ENCODE measurements at places on chromosomes 4 and X.

DNA sequence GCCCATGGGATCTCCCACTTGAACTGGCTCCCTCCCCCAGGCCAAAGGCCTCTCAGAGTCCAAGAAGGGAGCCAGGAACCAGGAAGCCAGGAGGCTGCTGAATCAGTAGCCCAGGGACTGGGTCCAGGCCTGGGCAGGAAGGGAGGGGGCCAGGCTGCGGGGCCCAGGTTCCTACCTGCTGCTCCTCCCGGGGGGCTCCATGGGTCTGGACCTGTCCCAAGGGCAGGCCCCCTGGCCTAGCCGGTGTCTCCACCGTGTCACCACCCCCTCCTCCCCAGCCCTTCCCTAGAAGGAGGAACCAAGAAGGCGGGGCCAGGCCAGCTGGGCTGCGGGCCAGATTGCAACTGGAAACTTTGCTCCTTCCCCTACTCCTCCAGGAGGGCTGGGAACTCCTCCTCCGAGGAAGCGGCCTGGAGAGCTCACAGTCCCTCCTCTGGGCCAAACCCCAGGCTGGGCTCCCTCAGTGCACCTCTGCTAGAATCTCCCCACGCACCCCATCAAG lies at the start of gene IQSEC2:
Gene IQSEC2 (minus strand): TSS at position 264 of the 502 bp plus-strand sequence.
- no peak for DNase-seq

DNA sequence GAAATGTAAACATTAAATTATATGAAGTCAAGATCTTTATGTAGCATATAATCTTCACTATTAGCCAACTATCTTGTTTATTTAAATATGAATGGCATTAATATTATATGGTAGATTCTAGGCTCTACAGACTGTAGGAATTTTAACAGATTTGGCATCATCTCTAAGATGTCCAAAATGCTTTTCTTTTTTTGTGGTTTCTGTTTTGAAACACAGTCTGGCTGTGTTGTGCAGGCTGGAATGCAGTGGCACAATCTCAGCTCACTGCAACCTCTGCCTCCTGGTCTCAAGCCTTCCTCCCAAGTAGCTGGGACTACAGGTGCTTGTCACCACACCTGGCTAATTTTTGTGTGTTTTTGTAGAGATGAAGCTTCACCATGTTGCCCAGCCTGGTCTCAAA lies 76.2 kb downstream of the ELOVL6 start:
- no peak for DNase-seq

DNA sequence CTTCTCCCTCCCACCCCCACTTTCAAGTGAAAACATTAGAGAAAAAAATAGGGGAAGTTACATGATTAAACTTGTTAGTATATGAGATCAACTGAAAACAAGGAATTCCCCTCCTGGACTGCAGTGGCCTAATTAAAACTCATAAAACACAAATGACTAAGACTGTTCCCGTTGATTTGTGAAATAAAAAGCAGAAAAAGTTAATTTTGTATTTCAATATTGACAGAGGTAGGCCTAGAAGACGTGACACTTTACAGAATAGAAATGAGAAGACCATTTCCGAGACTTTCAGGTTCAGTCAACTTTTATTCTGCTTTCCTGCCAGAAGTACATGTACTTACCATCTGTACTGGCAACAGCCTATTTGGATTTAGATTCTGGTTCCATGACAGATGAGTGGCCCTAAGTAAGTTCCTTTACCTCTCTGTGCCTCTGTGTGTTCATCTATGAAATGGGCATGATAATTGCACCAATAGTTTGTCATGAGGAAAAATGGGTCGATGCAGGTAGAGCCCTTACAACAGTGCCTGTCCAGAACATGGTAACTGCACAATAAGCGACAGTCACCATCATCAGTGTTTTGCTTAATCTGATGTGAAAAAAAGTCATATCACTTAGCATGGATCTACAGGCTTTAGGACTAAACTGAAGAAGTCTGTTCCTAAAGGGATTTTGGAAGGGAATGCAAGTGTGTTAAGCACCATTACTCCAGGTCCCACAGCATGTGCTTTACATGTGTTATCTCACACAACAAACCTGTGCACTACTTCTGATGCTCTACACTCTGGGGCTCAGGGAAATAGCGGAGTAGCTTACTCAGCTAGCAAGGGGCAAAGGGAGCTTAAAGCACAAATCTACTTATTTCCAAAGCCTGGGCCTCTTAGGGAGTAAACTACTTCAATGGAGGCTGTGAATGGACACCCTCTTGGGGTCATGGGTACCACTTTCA lies 562.3 kb upstream of the DIPK2B start:
- DNase-seq = no peak

DNA sequence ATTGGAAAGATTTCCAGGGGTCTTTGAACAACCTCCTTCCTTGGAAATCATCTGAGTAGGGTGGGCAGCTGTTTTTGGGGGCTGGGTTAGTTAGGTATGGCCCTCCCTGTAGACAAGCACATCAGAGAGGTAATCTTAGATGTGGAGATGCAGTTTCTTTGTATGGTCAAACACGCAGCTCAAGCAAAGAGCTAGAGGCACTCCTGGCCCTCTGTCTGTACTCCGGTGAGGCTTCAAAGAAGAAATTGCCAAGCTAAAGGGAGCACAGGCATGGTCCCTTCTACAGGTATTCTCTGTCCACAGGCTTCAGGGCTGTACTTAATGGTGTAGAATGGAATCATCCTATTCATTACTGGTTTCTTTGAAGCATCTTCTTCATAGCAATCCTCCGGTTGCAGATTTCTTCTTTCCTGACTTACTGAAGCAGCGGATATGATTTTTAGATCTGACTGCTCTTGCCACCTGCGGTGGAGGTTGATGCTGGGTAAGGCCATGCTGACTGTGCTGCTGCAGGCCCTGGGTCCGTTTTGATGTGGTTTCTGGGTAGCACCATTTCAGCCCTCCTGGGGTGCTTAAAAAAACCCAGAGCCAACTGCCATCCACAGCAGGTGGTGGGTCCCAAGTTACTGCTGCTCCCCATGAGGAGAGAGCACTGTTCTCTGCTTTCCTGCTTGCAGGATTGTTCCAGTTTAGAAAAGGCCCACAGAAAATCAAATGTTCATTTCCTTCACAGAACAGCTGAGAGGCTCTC lies 318.9 kb upstream of the GATB start:
- peak; percentile 23 for DNase-seq

DNA sequence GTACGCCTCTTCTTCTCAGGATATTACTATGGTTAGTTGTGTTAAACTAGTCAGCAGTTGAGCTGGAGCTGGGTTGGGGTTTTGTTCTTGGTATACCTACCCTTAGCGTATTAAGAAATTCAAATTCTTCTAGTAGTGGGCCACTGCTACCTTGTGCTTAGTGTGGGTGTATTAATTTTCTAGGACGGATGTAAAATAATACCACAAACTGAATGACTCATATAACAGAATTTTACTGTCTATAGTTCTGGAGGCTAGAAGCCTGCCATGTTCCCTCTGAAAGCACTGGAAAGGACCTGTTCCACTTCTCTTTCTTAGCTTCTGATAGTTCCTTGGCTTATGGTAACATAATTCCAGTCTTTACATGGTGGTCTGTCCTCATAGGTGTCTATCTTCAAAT lies 1274.7 kb downstream of the ADGRL3 start:
- no peak for DNase-seq

- no peak for DNase-seq
Observed at GRCh38 chr4:101136373-101137370, 210.7 kb downstream of the PPP3CA start.

GRCh38 chrX:111191598-111191997 lies 78.7 kb downstream of the CAPN6 start:
- no peak for DNase-seq

GRCh38 chr4:80592950-80593349 lies 257.4 kb downstream of the CFAP299 start:
- no peak for DNase-seq

- DNase-seq = no peak
Observed at GRCh38 chr4:150280081-150280895, 202.0 kb downstream of the DCLK2 start.

Data from stimulated activated CD4-positive, alpha-beta T cell treated with anti-CD3 and anti-CD28 coated beads, Interleukin-4, amount 100 ng/mL, for 4 hours (primary cell).